Hindlimb muscle (tissue), 1 donor: ENCODE measurements at places on chromosomes 5 and 9.
A peak's percentile ranks its signal among the peaks of the same experiment; 100 is the strongest.

- DNase-seq = no peak
Measured at GRCh38 chr5:8332666-8333445, 463.9 kb downstream of the MTRR start.

- DNase-seq = no peak
Measured at GRCh38 chr9:134627417-134628353, 13.9 kb upstream of the COL5A1 start.

- DNase-seq = no peak
Measured at GRCh38 chr9:72557549-72557948, 36.1 kb downstream of the TMC1 start.

- DNase-seq = no peak
Measured at GRCh38 chr5:159340511-159340910, 10.2 kb upstream of the IL12B start.

GRCh38 chr5:178340637-178341036 is 108.0 kb upstream of the PHYKPL start:
- DNase-seq = no peak

- DNase-seq = peak; percentile 76
Measured at GRCh38 chr5:115842089-115842935, 577 bp downstream of the AP3S1 start.

DNA sequence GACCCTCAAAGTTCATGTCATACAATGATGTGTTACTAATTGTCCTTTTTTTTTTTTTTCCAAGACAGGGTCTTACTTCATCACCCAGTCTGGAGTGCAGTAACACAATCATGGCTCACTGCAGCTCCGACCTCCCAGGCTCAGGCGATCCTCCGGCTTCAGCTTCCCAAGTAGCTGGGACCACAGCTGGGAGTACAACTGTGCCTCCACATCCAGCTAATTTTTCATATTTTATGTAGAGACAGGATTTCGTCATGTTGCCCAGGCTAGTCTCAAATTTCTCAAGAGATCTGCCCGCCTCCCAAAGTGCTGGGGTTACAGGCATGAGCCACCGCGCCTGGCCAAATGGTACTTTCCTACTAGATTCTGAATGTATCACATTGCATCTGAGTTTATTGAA is 49.4 kb upstream of the EBF1 start:
- no peak for DNase-seq

- no peak for DNase-seq
Measured at GRCh38 chr9:134360180-134360759, 34.0 kb downstream of the RXRA start.

GRCh38 chr5:157778121-157778805 is 34.8 kb downstream of the LSM11 start:
- no peak for DNase-seq

- DNase-seq = no peak
Measured at GRCh38 chr5:112366987-112367386, 52.1 kb downstream of the EPB41L4A start.
